ENCODE measurements at places on chromosomes 7 and 10.
A peak's percentile ranks its signal among the peaks of the same experiment; 100 is the strongest.

DNA sequence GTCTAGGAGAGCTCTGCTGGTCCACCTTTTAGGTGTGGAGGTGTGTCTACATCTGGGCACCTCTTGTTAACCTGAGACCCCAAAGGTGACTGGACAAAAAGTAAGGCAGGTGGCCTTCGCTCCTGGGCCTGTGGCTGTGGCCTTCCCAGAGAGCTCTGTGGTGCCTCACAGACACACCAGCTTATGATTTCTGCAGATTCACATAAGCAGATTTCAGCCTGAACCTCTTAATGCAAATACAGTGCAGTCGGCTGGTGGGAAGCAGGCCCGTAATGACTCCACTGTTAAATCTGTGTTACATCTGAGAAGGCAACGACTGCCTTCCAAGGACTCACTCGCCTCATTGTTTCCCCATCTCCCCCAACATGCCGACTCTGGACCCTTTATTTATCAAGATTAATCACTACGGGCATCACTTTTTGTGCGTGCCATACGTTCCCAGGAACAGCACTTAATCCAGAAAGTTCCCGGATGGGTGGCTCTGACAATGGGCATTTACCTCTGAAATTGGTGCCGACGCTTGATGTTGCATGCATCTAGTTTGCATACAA is 119.8 kb downstream of the EBF3 start:
- DNase-seq: no peak

GRCh38 chr10:132961787-132962622 is 19.6 kb upstream of the CFAP46 start:
- peak; percentile 21 for DNase-seq

GRCh38 chr10:35684586-35684985 is 42.5 kb upstream of the FZD8 start:
- no peak for DNase-seq

DNA sequence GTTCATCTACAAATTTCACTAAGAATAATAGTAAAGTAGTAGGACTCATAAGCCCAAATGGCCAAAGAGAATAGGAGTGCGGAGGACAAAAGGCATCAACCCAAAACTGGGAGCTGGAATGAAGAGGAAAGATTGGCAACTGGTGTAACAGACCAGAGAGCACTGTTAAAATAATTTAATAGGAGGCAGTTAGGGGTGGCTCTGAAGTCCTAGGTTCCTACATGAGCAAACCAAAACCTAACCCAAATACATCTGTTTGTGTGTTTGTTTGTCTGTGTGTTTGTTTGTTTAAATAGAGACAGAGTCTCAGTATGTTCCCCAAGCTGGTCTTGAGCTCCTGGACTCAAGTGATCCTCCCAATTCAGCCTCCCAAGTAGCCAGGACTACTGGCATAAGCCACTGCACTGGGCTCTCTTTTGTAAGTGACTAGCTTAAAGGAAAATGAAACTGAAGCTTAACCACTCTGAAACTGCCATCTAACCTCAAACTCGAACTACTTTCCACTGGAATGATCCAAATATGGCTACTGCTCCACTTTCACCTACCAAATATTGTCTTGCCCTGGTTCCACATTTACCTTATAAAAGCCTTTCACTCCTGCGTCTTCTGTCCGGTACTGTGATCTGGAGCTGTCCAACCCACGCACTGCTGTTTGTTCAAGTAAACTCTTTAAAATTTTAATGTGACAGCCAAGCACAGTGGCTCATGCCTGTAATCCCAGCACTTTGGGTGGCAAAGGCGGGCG is 94.9 kb downstream of the AKR1D1 start:
- DNase-seq: no peak

- no peak for DNase-seq
These were observed 61.9 kb downstream of the AASS start for GRCh38 chr7:122082160-122082559.

DNA sequence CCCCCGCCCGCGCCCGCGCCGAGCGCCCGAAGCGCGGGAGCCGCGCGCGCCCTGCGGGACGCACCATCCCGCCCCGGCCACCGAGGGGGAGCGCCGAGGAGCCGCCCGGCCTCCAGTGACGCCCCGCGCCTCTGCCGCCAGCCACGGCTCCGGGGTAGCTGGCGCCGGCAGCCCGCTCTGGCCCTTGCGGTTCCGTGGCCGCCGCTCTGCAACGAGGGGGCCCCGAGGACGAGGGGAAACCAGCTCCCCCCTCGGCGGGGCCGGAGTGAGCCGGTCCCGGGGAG is at the start of gene PAXIP1:
PAXIP1 (minus strand) TSS at position 33 of the 284 bp plus-strand sequence. CDS start 195 bp downstream, outside the sequence.
- no peak for DNase-seq

DNA sequence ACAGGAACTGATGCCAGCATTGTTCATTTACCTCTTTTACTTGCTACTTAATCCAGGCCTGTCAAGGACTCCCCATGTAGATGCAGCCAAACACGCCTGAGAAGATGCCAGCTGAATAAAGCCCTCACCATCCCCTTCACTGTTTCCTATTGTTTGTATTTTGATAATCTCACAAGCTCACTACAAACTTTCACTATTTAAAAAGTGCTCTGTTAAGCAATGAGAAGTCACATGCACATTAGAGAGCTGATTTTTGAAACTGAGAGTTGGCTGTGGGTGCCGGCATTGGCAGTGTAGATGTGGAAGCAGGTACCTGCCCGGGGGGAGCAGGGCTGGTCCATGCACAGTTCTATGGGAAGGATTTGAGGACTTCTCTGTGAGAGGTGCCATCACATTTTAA is 169.8 kb upstream of the GRB10 start:
- DNase-seq: no peak

- no peak for DNase-seq
These were observed 101.6 kb downstream of the DLG5 start for GRCh38 chr10:77824908-77825307.

GRCh38 chr10:61792097-61792716 is 109.3 kb upstream of the ARID5B start:
- DNase-seq: no peak

GRCh38 chr10:52729271-52730104 is 43.1 kb downstream of the MBL2 start:
- no peak for DNase-seq

- no peak for DNase-seq
These were observed 64.0 kb downstream of the TNS3 start for GRCh38 chr7:47517821-47518480.

GRCh38 chr7:145092766-145093165 is 256.9 kb upstream of the TPK1 start:
- DNase-seq: no peak

- DNase-seq: no peak
These were observed 184.4 kb downstream of the MACC1 start for GRCh38 chr7:20032741-20033140.

- DNase-seq: no peak
These were observed 5.9 kb upstream of the MAPK8 start for GRCh38 chr10:48300556-48300955.

DNA sequence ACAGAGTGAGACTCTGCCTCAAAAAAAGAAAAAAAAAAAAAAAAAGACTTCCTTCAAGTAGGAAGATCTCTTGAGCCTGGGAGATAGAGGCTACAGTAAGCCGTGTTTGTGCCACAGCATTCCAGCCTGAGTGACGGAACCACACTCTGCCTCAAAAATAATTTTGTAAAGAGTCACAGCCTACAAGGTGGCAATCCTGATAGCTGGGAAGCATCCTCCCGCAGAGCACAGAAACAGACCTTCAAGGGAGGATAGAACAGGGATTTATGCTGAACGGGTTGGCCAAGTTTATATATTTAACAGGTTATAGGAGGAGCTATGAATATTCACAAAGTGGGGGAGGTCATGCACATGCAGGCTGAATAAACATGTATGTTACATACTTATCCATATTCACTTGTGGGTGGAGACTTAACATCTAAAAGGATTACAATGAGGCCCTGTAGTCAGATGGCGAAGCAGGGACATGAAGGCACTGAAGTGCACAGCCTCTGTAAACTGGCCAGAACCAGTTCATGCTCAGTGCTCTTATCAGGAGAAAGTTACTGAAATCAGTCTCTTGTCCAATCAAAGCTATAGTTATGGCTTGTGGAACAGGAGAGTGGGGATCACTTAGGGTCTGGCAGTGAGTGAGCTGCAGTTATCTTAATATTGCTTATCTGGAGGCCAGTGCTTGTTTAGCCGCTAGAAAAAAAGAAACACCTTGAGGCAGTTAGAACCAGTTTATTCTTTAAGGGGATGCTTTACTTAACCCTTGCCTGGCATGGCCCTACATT is 6.8 kb downstream of the LMBR1 start:
- DNase-seq: no peak

DNA sequence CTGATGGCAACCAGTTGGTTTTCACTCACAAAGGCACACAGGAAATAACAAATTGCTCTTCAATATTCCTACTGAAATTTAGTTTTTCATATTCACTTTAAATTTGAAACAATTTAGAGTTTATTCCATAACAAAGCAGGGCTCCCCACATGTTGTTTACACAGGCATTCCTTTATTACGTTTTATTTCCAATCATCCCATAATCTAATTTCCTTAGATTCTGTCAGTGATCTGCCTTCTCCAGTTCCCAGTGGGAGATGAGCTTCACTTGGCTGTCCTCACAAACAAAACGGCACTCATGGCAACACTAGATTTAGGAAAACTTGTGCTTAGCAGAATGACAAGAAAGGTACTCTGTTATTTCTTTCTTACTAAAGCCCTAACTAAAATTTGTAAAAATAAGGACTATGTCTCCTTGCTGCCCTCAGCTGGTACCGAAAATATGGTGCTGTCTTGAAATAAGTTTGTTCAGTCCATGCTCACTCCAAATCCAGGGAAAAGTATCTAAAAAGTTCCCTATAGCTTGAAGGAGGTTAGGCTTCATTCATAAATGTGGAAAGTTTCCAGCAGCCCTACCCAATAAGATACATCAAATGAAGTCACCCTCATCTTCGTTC is 23.0 kb downstream of the PHYH start:
- DNase-seq: no peak

DNA sequence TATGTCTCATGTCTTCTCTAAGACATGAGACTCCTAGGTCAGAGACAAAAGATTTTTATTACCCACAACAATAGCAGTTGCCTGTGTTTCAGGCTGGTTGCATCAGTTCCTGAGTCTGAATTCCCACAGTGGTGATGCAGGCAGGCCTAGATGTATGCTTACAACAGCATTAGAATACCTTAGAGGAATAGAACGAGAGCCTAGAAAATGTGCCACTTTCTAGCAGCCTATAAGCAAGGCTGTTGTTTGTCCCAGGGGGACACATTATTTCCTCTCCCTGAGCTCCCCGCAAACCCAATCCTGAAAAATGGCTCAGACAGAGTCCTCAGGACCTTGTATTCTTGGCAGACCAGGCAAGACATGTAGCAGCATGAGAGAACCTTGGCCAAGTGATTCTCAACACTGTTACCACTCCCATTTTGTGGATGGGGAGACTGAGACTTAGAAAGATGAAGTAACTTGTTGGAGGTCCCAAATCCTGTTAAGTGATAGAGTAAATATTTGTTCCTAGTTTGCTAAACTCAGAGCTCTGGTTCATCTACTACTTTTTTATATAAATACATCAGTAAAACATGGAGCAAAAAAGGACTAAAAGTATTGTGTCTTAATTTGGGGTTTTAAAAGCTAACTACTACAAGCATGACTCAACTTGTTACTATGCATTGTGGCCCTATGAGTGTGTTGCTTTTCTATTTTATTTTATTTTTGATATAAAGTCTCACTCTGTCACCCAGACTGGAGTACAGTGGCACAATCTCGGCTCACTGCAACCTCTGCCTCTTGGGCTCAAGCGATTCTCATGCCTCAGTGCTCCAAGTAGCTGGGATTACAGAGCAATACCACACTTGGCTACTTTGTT is 14.2 kb downstream of the VTI1A start:
- no peak for DNase-seq

DNA sequence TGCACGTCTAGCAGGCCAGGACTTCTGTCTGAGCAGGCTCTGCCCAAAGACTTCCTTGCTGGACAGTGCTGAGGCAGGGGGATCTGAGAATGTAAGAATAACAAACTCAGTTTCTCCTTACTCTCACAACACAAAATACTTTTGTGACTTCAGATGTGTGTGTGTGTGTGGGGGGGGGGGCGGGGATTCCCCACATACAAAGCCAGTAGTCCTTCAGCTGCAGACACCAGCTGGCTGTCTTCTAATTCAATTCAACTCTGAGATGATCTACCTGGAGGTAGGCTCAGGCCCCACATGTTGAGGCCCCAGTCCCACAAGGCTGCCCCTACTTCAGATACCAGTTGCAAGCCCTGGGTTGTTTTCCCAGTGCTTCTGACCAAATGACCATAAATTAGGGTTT is 4.7 kb upstream of the CXCL12 start:
- DNase-seq: no peak

GRCh38 chr7:25851332-25852210 is 300.4 kb upstream of the NFE2L3 start:
- DNase-seq: no peak

- no peak for DNase-seq
These were observed 3.1 kb upstream of the ZNF12 start for GRCh38 chr7:6709808-6710207.

DNA sequence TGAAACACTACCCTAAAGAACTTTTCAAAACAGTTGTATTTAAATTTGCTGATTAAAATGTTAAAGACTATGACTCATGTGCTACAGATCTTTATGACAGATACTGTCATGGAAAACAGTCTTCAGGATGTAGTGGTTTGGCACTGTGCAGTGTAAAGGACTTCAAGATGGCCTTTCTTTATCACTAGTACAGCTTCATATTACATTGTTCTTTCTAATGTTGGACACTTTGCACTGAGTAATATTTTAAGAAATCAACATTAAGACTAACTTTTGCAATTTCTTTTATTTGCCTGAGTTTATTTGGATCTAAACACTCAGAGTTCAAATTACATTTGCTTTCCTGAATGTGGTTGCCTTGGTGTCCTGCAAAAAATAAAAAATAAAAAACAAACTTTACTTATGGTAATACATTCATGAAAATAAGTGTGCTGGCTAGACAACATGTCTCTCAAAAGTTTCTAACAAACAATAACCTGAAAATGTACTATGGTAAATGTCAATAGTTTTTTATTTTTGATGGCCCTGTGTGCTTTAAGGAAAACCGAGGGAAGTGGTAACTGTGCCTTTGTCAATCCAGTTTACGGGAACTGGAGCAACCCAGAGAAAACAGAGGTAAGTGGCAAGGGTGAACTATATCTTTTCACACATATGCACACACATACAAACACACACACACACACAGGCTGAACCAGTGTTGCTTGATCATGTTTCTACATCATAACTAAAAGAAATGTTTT is 85.9 kb upstream of the PLXDC2 start:
- no peak for DNase-seq

DNA sequence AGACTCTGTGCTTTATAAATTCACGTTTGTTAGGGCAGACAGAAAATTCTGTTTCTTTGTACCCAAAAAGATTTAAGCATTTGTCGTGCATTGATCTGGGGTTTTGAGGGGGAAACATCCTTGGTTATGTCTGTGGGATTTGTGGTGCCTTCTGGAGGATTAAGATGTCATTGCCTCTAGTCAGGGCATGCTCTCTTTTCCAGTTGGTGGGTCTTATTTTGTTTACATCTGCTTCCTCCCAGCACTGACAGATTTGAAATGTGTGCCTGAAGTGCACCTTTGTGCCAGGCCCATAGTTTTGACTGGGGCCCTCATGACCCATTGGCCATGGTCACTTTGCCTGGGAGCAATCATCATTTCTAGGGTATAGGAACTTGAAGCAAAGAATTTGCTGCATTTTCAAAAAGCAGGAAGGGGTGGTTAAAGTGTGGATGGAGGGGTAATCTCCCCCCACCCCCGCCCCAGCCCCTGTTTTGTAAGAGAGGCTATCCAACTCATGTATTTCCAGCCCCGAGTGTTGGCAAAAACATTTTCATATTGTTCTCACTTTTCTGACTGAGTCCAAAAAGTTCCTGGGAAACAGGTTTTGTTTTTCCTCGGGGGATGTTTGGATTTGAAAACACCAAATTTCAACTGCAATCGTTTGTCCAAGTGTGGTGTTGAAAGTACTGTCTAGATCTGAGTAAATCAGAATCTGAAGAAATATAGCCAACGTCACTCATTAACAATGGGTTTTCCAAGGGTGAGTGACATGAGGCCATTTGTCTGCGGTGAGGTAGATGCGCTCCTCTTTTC is 388.2 kb upstream of the GALNT17 start:
- no peak for DNase-seq

Data from stimulated activated CD8-positive, alpha-beta memory T cell treated with anti-CD3 and anti-CD28 coated beads, Interleukin-7, amount 100 ng/mL, for 1 hour (primary cell).